ENCODE measurements at places on chromosomes 12 and 14.

- DNase-seq, result no peak
Measured at GRCh38 chr12:40106202-40106533, 287 bp upstream of the SLC2A13 start.

DNA sequence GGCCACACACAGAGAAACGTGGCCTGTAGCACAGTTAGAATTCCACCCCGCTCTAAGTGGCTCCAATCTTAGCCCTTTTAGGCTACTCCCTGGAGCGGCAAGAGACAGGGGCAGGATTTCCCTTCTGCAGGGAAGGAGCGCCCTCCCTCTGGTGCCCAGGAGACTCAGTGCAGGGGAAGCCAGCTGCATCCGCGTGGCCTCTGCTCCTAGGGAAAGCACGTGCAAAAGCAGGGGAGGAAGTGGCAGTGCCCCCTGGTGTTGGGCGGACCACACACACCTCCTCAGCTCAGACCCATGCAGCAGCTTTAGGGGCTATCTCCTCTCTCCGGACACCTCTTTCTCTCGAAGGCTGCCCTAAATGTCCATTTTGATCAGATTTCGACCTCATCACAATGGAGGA lies 50.0 kb downstream of the SPRING1 start:
- DNase-seq, result peak; percentile 78

DNA sequence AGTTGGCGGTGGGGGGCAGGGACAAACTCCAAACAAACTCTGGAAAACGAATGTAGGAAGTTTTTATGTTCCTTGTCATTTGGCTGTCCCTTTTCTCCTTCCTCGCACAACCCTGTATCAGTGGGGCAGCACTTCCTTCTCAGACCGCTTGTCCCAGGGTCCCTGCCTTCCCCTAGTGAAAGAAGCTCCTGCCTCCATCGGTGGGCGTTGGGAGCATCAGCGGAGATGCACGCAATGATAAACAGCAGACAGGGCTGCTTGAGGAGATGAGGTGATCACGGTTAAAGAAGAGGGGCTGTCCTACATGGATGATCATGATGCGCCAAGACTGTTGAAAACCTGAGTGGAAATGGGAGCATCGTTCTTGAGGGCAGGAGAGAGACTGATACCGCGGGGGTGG lies 620 bp downstream of the C1S start:
- no peak for DNase-seq

DNA sequence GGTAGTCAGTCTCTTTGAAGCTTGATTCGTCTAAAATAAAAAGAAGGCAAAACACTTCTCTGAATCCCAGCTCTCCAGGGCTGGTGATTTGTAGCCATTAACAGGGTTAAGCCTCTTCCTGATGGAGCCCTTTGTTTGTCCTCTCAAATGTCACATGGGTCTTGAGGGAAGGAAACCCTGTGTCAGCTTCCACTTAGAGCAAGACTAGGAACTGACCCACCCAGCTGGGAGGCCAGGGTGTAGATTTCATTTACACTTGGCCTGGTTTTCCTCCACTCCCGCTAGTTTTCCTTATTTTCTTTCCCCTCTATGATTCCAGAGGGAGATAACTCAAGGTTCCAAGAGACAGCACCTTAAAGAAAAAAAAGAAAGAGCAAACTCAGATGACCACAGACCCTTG lies 230.5 kb upstream of the EGLN3 start:
- DNase-seq, result no peak

- DNase-seq, result no peak
Measured at GRCh38 chr12:131119936-131120335, 166.2 kb downstream of the ADGRD1 start.

DNA sequence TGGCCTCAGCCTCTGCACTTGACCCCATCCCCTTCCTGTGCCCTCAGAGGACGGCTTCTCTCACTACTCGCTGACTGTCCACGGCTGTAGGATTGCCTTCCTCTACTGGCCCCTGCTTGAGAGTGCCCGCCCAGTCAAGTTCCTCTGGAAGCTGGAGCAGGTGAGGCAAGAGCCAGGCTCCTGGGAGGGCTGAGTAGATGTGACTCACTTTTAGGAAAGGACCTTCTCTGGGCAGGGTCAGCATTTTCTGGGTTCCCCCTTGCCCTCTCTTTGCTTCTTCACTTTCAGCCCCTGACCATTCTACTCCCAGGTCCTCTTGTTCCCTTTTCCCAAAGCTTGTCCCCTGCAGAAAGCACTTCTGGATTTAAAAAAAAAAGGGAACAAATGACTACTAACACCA lies 7.7 kb downstream of the CLSTN3 start:
- DNase-seq, result no peak

- DNase-seq, result no peak
Measured at GRCh38 chr14:32366986-32367385, 37.9 kb downstream of the AKAP6 start.

DNA sequence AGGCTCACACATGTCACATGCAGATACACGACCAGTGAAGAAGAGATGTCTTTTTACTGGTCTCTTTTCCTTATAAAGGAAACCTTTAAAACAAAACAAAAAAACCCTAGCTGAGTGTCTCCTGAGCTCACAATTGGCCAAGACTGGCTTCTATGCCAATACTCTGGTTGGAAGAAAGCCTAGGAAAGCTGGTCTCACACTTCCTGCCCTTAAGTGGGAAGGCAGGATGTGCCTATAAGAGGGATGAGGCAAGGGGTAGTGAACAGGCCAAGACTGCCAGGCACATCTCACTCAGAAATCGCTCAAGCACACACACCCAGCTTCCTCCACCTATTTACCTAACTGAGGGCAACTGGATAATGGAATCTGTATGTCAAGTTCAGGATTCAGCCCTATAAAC lies 50.0 kb downstream of the SOCS2 start:
- no peak for DNase-seq
